ENCODE measurements at places on chromosomes 6 and 20.

GRCh38 chr6:156348424-156348823 lies 428.8 kb upstream of the ARID1B start:
- DNase-seq = no peak

GRCh38 chr6:3418496-3419060 lies 38.3 kb downstream of the SLC22A23 start:
- DNase-seq = no peak

- DNase-seq = no peak
Measured at GRCh38 chr20:34717230-34718095, 13.3 kb downstream of the TP53INP2 start.

DNA sequence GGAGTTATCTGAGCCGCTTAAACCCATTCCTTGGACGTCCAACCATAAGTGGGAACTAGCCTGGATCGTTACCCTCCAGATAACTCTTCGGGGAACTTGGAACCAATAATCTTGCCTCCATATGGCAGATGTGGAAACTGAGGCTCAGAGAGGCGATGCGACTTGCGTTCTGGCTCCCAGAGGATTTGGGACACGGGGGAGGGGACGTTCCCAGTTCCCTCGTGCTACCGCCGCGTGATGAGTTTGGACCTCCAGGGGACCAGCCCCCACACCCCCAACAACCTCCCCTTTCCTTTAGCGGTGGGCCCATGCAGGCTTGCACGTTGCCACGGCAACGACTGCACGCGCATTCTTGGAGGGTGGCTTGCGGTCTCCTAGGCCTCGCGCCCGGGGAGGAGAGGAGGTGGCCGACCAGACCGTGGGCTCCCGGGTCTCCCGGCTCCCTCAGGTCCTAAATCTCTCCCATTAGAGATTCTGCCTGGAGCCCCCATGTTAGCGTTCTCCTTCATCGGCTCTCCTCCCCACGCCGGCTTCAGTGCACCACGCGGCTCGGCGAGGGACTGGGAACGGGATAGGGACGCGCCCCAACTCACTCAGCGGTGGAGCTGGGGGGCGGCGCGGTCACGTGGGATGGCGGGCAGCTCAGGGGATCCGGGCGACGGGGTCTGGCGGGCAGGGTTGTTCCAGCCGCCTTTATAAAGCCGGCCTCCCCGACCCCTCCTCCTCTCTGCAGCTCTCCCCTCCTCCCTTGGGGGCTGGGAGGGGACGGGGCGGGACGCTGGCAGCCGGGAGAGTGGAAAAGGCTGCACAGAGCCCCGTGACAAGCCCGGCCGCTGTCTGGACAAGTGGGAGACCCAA lies at the start of gene PLTP:
PLTP (minus strand) TSS at position 670 of the 858 bp plus-strand sequence. CDS start 703 bp downstream, outside the sequence.
- DNase-seq = peak; percentile 59

DNA sequence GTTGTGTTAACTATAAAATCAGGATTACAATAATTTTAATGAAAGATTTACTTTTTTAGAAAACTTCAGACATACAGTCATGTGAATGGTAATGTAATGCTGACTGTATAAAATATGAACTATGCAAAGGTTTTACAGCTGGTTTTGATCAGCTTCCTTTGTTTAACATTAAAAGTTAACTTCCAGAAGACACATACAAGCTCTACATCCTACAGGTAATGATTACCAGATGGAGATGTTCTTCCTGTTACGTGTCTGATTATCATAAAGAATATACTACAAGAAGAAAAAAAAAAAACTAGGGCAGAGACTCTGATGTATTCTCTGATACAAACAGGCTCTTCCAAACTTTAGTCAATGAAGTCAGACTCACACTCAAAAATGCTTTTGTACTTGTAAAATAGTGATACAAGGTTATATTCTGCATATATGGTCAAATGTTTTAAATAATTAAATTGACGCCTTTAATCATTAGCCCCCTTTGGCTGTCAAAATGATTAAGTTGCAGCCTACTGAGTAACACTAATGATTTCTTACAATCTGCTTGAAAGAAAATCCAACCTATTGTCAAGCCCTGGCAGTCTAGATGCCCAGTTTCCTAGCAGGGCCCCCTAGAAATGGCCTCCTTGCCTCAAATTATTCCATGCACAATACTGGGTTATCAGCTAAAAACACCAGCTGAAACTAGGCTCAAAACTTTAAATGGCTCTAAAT lies 251.8 kb upstream of the RUNX2 start:
- DNase-seq = no peak

DNA sequence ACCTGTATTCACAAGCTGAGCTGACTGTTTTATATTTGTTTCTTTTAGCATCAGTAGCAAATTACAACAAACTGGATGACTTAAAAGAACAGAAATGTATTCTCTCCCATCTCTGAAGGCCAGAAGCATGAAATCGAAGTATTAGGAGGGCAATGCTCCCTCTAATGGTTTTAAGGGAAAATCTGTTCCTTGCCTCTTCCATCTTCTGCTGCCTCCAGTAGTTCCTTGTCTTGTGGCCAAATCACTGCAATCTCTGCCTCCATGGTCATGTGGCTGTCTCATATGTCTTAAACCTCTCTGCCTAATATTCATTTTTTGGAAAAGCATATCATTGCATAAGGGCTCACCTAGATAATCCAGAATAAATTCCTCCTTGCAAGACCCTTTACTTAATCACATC lies 25.2 kb upstream of the ASCC3 start:
- no peak for DNase-seq

GRCh38 chr6:14459315-14459714 lies 341.7 kb downstream of the CD83 start:
- DNase-seq = no peak

GRCh38 chr6:119620846-119621555 lies 271.4 kb upstream of the MAN1A1 start:
- no peak for DNase-seq

GRCh38 chr20:50417023-50417329 lies 93.2 kb upstream of the PTPN1 start:
- no peak for DNase-seq

GRCh38 chr6:121334299-121335086 lies at the start of gene TBC1D32:
TSS of gene TBC1D32 (minus strand) at chr6:121334480. CDS start at chr6:121334430, 50 bp downstream.
- peak; percentile 90 for DNase-seq

DNA sequence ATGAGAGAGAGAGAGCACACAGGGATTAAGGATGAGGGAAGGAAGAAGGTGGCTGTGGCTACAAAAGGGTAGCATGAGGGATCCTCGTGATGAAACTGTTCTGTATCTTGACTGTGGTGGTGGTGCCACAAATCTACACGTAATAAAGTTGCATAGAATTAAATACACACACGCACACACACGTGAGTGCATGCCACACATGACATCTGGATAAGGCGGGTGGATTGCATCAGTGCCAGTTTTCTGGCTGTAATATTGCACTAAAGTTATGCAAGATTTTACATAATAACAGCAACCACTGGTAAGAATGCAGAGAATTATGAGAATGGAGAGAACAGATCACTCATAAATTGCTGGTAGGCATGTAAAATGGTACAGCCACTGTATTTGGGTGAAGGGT lies 16.9 kb upstream of the STK35 start:
- no peak for DNase-seq

DNA sequence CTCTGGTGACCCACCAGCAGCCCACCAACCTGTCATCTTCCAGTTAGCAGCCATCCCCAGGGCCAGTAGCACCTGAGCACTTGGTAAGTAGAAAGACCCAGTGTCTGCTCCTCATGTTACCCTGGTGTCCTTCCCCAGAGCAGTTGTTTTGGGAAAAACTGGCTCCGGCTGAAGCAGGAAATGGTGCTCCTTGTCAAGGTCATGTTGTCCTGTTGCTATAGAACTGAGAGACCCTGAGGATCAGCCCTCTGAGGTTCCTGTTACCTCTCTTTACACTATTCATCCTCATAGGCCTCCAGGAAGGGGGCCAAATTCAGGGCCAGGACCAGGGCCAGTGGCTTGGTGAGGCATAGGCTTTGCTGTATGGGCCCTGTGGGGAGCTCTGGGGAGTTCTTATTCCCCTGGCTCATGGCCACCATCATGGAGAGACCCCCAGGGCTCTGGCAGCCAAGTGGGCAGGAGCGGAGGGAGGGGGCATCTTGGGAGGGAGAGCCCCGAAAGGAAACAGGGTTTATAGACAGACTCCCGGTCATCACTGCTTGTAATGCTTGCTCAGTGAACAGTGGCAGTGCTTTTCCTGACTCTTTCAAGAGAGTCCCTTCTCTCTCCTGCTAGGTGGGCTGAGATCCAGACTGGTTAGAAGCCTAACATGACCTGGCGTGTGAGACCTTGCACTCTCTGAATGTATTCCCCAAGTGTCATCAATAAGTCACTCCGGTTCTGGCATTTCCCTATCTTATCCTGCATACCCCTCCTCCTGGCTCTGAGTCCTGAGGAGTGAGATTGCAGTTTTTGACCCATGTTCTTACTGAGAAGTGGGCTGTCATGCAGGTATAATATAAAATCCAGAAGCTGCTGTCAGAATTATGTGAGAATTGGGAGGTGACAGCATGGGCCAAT lies 50.7 kb downstream of the PPARD start:
- no peak for DNase-seq

DNA sequence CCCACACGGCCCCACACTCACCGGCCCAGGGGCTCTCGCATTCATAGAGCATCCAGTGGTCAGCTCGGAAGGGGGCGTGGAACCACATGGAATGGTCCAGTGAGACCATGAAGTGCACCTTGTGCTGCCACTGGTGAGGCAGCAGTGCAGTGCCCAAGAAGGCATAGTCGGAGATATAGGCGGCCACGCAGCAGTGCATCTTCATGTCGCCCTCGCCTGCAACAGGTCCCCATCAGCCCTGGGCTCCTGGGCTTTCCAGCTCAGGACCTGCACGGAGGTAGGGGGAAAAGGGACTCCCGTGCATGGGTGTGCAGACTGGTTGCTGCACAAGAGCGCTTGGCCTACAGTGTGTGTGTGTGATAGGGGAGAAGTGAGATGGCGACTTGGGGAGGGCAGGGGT lies 9.9 kb downstream of the SNX21 start:
- no peak for DNase-seq

- no peak for DNase-seq
Measured at GRCh38 chr6:21331235-21331634, 262.3 kb upstream of the SOX4 start.

DNA sequence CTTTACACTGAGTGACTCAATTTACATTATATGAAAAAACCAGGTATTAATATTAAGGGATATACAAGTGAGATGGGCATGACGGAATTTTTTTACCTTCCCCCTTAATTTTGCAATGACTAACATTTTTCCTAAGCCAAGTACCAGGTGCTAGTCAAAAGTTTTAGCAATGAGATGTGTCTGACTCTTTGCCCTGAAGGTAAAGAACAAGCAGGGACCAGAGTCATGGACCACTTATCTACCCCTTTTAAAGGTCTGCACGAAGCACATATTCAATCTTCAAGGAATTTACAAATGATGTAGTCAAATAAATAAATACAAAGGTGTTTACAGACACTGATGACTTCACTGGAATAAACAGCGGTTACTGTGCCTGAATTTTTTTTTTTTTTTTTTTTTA lies 1.4 kb downstream of the GLO1 start:
- DNase-seq = no peak

- no peak for DNase-seq
Measured at GRCh38 chr6:81997090-81997926, 244.8 kb upstream of the TENT5A start.

DNA sequence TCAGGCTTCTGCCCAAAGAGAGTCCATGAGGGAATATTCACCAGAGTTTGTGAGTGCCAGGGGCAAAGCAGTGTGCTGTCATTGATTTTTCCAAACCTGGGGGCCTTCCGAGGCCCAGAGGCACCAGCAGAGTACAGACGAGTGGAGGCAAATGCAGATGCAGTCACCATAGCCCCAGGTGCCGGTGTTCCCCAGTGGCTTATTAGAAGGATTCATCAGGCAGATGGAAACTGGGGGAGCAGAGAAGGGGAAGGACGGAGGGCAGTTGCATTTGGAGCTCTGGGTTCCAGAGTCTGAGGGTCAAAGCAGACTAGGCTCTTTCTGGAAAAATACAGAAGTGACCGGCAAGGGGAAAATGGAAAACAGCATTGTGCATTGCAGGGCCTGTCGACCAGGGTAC lies 184.2 kb downstream of the ANKRD60 start:
- no peak for DNase-seq
